ENCODE measurements at places on chromosomes 4 and X. TPM values are rescaled to one million over a fixed set of nuclear protein-coding genes. Genes with fewer than 3 reads are reported as not detected.

PTCHD1 gene
- 0.43 TPM for total RNA-seq

MAGEA1 gene
- not detected for total RNA-seq

C1QTNF7 gene
- not detected for total RNA-seq

SPANXN3 gene
- total RNA-seq: not detected

GAGE12E gene
- not detected for total RNA-seq

LPAR4 gene
- total RNA-seq: 1.0 TPM

IL3RA gene
- not detected for total RNA-seq

ARL13A gene
- not detected for total RNA-seq

DNA sequence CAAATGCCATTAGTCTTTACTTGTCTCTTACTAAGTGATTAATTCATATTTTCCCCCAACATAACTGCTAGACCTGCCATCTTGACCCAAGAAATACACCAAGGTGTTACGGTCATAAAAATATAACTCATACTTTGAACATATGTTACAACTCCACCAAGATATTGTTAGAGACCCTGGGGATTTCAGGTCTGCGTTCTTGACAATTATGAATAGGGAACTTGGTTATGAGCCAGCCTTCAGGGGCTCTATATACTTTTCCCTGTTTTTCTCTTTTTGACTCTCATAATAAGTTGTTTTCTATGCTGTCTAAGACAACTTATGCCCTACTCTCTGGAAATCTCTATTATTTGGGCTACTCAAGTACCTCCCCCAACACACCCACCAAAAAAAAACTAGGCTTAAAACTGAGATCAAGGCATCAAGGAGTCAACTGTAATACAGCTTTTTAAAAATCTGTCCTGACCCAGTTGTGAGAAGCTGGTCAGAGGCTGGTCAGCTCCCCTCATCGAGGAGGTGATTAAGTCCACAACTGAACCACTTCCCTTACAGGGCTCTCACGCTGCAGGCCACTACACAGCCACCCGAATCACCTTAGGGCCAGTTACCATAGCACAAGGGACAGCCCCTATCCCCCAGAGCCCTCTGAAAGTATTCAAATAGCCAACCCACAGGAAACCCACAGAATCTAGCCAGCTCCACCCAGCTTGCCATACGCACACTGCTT, 10.5 kb upstream of the TLR3 start:
- peaks cover 2% of the 10 kb centered on the region for H3K36me3 ChIP-seq
- H3K27me3 ChIP-seq: no peaks in the 10 kb centered on the region
- no peak for DNase-seq
- no peak overlapping the region for H3K4me3 ChIP-seq
- H3K4me1 ChIP-seq: no peaks in the 10 kb centered on the region

- no peak overlapping the region for H3K27ac ChIP-seq
- no peaks in the 10 kb centered on the region for H3K36me3 ChIP-seq
- peaks cover 4% of the 10 kb centered on the region for H3K4me1 ChIP-seq
- H3K4me3 ChIP-seq: no peak overlapping the region
Measured at GRCh38 chr4:185011408-185011807, 6.9 kb upstream of the HELT start.

DNA sequence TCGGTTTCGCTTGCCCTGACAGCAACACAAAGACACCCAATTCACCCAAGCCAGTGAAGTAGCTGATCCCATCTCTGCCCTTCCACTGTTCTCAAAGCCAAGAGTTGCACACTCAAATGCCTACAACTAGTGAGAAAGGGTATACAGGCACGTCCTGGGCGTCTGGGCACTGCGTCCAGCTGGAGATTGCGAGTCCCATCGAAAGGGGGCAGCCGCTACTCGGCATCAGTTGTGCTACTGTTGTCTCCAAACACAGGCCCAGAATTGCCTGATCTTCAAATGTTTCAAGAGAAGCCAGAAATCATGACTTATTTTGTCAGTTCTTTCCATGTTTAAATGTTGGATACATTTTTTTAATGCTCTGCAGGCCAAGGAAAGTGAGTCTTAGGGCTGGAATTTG, 487.8 kb downstream of the BCOR start:
- H3K4me3 ChIP-seq: no peak overlapping the region
- DNase-seq: no peak
- peaks cover 20% of the 10 kb centered on the region for H3K27me3 ChIP-seq
- H3K27ac ChIP-seq: no peak overlapping the region

- no peak overlapping the region for H3K27ac ChIP-seq
- H3K27me3 ChIP-seq: no peaks in the 10 kb centered on the region
- H3K4me1 ChIP-seq: peaks cover 4% of the 10 kb centered on the region
- H3K4me3 ChIP-seq: no peak overlapping the region
Measured at GRCh38 chr4:127118681-127119080, 514.1 kb upstream of the INTU start.

DNA sequence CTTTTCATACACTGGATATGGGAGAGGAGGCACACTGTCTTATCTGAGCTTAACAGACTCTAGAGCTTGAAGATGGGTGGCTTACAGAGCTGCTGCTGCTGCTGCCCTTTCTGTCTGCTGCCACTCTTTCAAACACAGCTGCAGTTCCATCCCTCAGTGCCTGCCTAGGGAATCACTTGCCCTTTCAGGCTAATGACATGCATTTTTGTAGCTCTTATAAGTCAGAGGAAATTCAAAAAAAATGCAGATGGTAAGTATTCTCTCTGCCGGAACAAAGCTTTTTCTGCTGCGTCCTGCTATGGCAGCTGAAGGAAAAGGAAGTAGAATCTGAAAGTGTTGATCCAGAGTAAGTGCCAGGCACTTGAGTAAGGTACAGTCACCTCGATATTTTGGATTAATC, 460.4 kb upstream of the DIAPH2 start:
- no peak for DNase-seq
- no peaks in the 10 kb centered on the region for H3K4me1 ChIP-seq
- no peaks in the 10 kb centered on the region for H3K27me3 ChIP-seq
- peaks cover 3% of the 10 kb centered on the region for H3K36me3 ChIP-seq

GRCh38 chr4:150942539-150942938, 72.5 kb downstream of the LRBA start:
- H3K4me1 ChIP-seq: peaks cover 12% of the 10 kb centered on the region
- H3K27ac ChIP-seq: no peak overlapping the region
- H3K27me3 ChIP-seq: no peaks in the 10 kb centered on the region
- DNase-seq: no peak

DNA sequence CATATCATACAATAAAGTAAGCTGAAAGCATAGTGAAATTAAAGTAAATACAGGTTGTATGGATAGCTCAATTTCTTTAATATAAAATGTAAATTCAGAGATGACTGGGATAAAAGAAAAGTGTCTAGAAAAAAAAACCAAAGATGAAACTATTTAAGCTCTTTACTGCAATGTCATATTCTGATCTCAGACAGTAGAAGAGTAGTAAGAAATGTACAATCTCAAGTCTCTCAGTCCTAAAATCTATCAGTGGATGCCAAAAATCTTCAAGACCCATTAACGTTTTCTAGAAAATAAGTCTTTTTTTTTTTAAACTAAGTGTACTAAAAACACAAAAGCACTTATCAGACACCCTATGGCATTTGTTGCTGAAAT, 13.8 kb downstream of the MGARP start:
- peaks cover 19% of the 10 kb centered on the region for H3K4me1 ChIP-seq
- no peaks in the 10 kb centered on the region for H3K27me3 ChIP-seq
- peak overlapping the region; percentile 44 for H3K27ac ChIP-seq
- H3K36me3 ChIP-seq: no peaks in the 10 kb centered on the region

DNA sequence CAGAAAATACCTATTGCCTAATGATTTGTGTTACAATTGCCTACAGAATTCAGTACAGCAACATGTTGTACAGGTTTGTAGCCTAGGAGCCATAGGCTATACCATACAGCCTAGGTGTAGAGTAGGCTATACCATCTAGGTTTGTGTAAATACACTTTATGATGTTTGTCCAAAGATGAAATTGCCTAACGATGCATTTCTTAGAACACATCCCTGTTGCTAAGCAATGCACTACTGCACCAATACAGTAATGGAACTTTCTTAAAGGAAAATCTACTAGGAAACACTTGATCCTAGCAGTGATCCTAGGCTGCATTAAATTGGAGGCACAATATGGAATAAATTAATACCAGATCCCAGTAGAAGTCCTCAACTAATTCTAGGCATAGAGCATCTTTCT, 18.3 kb downstream of the NOA1 start:
- no peak overlapping the region for H3K27ac ChIP-seq
- peaks cover 12% of the 10 kb centered on the region for H3K36me3 ChIP-seq
- peaks cover 2% of the 10 kb centered on the region for H3K4me1 ChIP-seq
- no peak overlapping the region for H3K4me3 ChIP-seq

- H3K4me3 ChIP-seq: no peak overlapping the region
- no peaks in the 10 kb centered on the region for H3K27me3 ChIP-seq
- H3K36me3 ChIP-seq: no peaks in the 10 kb centered on the region
- no peak for DNase-seq
Measured at GRCh38 chr4:166600264-166600663, 634.0 kb downstream of the SPOCK3 start.

DNA sequence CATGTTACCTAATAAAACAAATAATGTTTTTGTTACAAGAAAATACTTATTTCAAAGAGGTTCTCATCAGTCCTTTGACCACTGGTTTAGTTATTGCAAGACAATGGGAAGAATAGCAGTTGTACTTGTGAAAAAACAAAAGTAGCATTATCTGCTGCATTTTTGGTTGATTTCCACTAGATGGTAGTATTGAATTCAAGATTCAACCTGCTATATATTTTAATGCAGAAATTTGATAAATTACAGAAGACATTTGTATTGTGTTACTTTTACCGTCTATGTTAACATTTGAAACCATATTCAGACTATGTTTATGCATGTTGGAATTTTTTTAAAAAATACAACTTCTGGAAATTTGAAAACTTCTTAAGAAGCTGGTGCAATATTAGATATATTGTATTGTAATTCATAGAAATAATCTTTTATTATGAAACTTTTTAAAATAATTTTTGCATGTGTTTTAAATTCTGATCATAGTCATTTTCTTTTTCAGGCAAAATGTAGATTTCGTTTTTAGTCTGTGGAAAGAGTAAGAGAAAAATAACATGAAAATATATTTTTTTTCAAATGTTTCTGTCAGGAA, 56.4 kb downstream of the SPCS3 start:
- peaks cover 3% of the 10 kb centered on the region for H3K4me1 ChIP-seq
- no peaks in the 10 kb centered on the region for H3K36me3 ChIP-seq
- H3K27me3 ChIP-seq: no peaks in the 10 kb centered on the region
- no peak overlapping the region for H3K27ac ChIP-seq

DNA sequence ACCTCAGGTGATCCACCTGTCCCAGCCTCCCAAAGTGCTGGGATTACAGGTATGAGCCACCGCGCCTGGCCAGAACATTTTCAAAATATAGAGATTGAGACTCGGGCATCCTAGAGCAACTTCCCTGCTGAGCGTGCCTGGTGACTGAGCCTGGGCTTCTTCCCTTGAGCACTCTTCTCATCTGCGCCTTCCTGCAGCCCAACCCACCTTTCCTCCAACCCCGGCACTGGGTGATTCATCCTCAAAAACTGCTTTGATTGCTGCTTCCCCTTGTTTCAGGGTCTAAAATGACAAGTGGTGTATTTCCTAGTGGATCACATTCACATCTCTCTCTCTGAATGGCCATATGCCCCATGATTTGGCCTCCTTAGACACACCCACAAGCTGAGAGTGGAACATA, 37.8 kb downstream of the PHKA2 start:
- H3K4me1 ChIP-seq: no peaks in the 10 kb centered on the region
- no peak for DNase-seq
- H3K36me3 ChIP-seq: peaks cover 22% of the 10 kb centered on the region
- no peaks in the 10 kb centered on the region for H3K27me3 ChIP-seq

- no peaks in the 10 kb centered on the region for H3K27me3 ChIP-seq
- no peak overlapping the region for H3K4me3 ChIP-seq
- no peak overlapping the region for H3K27ac ChIP-seq
- no peaks in the 10 kb centered on the region for H3K4me1 ChIP-seq
Measured at GRCh38 chrX:75038925-75039324, 113.7 kb upstream of the NEXMIF start.

DNA sequence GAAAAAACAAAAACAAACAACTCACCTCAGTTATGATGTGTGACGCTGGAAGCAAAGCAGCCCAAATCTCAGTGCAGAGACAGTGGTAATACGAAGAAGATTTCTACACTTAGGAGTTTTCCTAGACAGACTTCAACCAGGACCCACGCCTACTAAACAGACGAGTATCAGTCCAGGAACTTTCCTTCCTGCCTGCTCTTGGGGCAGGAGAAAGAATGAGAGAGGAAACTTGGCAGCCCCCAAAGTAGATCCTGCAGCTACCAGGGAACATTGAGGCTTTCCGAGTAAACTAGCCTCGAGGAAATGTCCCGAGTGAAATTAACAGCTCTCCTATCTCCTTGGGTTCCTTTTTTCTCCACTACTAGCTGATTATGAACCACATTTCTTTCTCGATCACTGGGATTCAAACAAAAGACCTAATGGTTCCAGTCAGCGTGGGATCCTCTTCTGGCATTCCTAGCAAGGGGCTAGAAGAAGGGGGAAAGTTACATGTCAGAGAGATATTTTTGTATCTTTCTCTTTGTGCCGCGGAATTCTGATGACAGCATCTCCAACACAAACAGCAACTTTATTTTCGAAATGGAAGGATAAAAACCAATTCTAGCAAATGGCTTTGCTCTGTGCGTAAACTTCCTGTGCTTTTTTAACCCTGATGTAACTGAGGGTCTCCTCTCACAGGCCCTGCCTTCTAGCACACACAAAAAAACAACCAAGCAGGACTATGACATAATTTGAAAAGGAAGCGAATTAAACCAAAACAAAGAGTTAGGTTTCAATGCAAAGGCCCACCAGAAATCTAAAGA, 53.2 kb downstream of the PPM1K start:
- H3K4me1 ChIP-seq: no peaks in the 10 kb centered on the region
- H3K4me3 ChIP-seq: no peak overlapping the region
- no peak overlapping the region for H3K27ac ChIP-seq
- H3K27me3 ChIP-seq: no peaks in the 10 kb centered on the region
- peaks cover 1% of the 10 kb centered on the region for H3K36me3 ChIP-seq
- DNase-seq: no peak

GRCh38 chr4:73704314-73705055, 35.9 kb upstream of the CXCL8 start:
- peaks cover 3% of the 10 kb centered on the region for H3K27me3 ChIP-seq
- no peak overlapping the region for H3K27ac ChIP-seq
- DNase-seq: no peak
- no peaks in the 10 kb centered on the region for H3K36me3 ChIP-seq

DNA sequence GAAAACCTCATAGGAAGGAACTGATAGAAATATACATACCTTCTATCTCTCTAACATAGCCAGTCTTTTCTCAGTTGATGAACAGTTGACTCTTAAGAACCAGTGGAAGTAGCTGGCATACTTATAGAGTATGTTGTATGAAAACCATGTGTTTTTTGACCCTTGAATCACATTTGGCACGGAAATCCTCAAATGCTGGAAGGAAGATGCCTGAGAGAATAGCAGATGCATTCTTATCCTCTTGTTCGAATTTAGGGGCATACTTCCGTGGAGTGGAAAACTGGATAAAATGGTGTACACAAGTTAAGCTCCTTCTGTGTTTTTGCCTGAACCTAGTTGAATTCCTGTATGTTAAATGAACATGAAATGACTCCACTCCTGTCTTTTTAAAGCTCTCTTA, 145.5 kb downstream of the PCDH7 start:
- no peak for DNase-seq
- peaks cover 38% of the 10 kb centered on the region for H3K4me1 ChIP-seq
- no peak overlapping the region for H3K27ac ChIP-seq

All from progenitor cell of endocrine pancreas (in vitro differentiated cells).